ENCODE measurements at places on chromosomes 4 and X. TPM values are rescaled to one million over a fixed set of nuclear protein-coding genes. Genes with fewer than 3 reads are reported as not detected.
A peak's percentile ranks its signal among the peaks of the same experiment; 100 is the strongest.

DNA sequence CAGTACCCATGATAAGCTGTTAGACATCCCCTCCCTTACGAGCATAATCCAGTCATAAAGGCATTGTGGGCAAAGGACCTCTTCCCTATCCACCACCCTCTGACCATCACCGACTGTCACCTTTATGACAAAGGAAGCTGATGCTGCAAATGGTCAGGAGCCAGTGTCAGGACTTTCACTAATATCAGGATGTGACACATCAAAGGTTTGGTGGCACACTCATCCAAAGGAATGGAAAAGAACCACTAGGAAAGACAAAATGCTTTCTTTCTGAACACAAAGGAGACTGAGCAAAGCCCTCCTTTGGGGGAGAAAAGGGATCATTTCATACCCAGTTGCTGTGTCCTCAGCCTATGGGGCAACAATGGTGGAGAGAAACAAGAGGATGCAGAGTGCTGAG lies 66.9 kb upstream of the PROM1 start:
- DNase-seq = no peak

DNA sequence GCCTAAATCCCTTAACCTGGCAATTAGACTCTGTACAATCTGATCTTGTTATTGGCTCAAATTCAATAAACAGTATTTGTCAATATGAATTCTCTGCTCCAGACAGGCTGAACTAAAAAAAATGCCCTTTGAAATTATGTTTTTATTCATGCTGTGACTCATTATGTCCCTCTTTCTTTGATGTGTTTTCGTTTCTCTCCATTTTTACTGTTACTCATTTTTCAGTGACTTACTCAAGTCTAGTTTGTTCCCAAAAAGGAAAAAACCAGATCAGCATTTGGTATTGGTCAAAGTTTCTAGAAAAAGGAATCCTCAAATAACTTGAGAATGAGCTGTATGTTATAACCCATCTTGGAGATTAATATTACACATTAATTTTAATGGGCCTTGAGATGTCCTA lies 40.4 kb downstream of the UNC5C start:
- no peak for DNase-seq

Gene CPLX1
- total RNA-seq = 1.5 TPM

Gene LAS1L
- 42.1 TPM for total RNA-seq

- no peak for DNase-seq
Observed at GRCh38 chrX:50103176-50103575, 97.6 kb downstream of the AKAP4 start.

Gene TMEM35A
- not detected for total RNA-seq

GRCh38 chr4:16199093-16199492 lies 27.2 kb downstream of the TAPT1 start:
- DNase-seq = no peak

- DNase-seq = no peak
Observed at GRCh38 chr4:94333866-94334265, 8.8 kb downstream of the HPGDS start.

- no peak for DNase-seq
Observed at GRCh38 chr4:113697429-113697828, 64.1 kb downstream of the CAMK2D start.

- DNase-seq = no peak
Observed at GRCh38 chr4:37220685-37221084, 23.9 kb upstream of the NWD2 start.

- no peak for DNase-seq
Observed at GRCh38 chr4:33296876-33297455, 2576.8 kb downstream of the PCDH7 start.

GRCh38 chrX:71629467-71629866 lies 11.2 kb upstream of the CXCR3 start:
- no peak for DNase-seq

- no peak for DNase-seq
Observed at GRCh38 chrX:126064901-126065541, 101.1 kb downstream of the DCAF12L2 start.

- no peak for DNase-seq
Observed at GRCh38 chrX:53125506-53125905, 31.6 kb downstream of the KANTR start.

- DNase-seq = no peak
Observed at GRCh38 chr4:185535612-185536410, 504 bp upstream of the PDLIM3 start.

GRCh38 chrX:78384486-78384885 lies 57.1 kb upstream of the CYSLTR1 start:
- DNase-seq = no peak

DNA sequence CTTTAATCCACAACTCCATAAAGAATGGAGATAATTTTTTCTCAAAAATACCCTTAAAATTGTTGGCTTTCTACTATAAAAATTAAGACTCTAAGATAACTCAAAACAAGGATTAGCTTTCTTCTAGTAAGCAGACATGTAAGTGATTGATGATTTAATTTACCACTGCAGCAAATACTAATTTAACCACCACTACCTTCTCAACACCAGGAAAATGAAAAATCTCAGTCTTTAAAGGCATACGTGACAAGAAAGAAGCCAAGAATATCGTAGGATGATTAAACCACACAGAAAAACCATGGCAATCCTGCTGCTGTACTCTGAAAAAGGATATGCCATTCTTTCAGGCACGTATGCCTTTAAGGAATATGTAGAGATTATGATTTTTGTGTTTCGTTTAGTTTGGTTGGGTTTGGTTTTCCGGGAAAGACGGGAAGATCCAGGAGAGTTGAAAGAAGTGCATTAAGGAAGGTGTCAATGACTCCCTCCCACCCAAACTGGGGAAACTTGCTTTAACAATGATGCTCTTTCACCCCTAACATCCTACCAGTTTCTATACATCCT lies 881 bp downstream of the LRCH2 start:
- no peak for DNase-seq

Gene RAP1GDS1
- total RNA-seq = 37.0 TPM

- DNase-seq = no peak
Observed at GRCh38 chr4:6751611-6752485, 30.7 kb upstream of the KIAA0232 start.

Gene LINC00632
- 2.4 TPM for total RNA-seq

DNA sequence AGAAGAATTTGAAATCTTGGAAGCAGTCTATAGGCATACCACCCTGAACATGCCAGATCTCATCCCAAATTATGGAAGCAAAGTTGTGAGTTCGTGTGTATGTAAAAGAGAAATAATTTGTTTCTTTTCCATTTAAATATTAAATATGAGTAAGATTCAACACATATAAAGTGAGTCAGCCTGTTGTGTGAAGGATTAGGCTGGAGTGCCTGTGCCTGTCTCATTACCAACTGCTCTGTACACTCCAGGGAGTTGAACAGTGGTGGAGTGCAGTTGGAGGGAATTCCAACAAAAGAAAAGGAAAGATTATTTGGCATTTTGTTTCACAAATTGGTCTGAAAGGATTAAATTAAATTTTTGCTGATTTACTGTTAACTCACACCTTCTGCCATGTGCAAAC lies 435.6 kb downstream of the FAT4 start:
- DNase-seq = no peak

Gene KCNE5
- total RNA-seq = 0.24 TPM

DNA sequence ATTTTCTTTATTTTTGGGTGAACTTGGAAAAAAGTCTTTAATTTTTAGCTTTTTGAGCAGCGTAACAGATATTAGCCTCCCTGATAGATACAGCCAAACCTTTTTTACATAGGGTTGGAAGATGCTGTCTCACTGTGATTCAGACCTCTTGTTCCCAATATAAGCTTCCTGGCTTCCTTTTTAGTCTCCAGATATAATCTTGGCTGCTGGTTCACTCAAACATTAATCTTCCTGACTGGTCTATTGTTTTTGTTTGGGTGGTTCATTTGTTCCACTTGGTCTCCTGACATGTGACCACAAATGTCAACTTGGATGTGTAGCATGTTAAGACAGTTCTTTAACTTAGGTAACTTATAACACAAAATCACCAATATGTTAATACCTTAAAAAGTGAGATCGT lies 23.0 kb downstream of the RPA4 start:
- no peak for DNase-seq

DNA sequence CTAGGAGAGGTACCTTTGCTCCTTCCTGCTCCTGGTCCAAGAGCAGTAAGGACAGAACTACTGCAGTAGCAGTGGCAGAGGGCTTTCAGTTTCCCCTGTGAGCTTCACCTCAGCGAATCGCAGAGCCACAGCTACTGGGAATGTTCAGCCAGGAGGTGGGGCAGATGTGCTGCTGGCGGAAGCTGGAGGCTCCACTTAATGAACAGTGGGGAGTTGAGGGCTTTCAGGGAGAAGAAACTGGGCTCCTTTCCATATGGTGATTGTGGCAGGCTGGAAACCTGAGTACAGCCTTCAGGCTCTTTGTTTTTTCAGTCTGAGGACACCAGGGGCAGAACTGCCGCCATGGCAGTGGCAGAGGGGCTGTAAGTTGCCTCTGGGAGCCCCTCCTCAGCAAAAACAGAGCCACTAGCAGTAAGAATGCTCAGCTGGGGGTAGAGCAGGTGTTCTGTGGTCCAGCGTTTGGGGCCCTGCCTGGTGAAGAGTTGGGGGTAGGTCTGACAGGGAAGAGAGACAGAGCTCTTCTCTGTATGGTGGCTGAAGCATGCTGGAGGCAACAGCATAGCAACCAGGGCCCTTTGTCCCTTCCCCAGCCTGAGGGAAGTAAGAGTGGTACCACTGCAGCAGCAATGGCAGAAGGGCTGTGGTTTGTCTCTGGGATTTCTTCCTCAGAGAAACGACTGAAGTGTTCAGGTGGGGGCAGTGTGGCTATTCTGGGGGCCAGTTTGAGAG lies 106.0 kb upstream of the GRXCR1 start:
- no peak for DNase-seq

- no peak for DNase-seq
Observed at GRCh38 chrX:86349115-86349514, 200.9 kb downstream of the DACH2 start.

GRCh38 chrX:56618323-56618722 lies 54.9 kb downstream of the UBQLN2 start:
- DNase-seq = no peak

DNA sequence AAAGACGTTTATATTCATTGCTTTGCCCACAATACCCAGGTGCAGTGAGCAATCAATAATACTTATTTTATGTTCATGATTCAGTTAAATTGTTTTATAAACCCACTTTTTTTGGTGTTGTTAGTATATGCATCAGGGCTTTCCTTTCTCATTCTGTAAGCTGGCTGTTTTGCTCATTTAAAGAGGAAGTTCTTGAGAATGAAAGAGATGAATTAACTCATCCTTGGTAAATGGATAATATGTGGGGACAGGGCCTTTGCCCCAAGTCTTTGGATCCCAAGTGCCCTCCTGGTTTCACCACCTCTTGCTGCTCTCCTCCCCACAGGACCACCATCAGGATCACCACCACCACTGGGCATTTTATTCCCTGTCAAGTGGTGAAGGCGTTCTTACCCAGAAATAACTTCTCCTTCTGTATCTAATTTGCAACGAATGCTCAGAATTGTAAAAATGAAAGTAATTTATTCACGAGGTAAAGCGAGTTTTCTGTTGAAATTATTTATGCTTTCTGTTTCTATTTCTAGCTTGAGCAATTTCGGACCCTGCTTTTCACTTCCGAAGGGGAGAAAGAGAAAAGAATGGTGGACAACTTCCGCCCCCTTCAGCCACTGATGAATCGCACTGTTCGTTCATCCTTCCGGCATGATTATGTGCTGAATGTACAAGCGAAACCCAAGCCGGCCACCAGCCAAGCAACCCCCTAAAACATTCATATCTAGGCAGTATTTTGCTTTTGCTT lies 8.2 kb upstream of the ZRSR2 start:
- no peak for DNase-seq

DNA sequence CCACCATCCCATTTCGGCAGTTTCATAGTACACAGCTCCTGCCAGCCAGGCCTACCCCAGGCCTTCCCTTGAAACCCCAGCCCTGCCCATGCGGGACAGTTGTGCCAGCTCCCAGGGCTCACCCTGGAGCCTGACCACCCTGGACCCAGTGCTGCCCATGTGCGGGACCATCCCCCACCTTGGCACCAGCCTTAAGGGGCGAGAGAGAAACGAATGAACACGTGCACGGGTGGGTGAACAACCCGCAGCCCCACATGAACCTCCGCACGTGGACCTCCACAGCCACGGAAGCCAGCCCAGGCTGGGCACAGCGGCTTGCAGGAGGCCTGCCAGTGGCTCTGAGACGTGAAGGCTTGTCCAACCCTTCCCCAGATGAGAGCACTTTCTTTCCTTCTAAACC lies 76.0 kb upstream of the MXD4 start:
- no peak for DNase-seq

DNA sequence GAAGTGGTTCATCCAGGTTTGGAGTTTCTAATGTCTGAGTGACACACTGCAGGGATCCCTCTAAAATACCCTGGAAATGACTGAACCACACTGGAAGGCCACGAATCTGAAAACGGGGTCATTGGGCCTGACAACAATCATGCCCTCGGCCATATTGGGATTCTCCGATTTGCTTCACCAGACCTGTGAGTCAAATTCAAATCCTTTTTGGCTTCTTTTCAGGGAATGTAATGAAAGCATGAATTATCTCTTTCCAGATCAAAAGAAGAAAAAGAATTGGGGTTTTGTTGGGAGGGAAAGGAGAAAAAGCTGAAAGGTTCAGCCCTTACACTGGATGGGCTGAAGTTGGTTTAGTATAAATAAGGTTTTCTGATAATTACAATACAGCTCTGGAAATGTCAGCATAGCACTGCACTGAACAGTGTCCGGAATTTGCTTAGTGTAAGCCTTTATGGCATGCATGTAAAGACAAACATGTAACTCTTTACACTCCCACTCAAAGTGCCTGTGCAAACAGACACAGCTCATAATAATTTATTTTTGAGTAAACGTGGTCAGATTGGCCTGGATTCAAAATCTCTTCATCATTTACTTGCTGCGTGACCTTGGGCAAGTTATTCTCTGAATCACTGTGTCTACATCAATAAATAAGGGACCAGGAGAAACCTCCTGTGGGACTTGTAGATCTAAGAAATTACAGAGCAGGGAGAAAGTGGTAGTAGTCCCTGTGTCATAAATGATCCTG lies 21.4 kb downstream of the CT47C1 start:
- no peak for DNase-seq

Gene TDO2
- total RNA-seq = not detected

- no peak for DNase-seq
Observed at GRCh38 chr4:135775909-135776308, 1574.3 kb upstream of the PABPC4L start.

GRCh38 chrX:15686818-15687685 lies 22.4 kb upstream of the CLTRN start:
- peak; percentile 78 for DNase-seq

DNA sequence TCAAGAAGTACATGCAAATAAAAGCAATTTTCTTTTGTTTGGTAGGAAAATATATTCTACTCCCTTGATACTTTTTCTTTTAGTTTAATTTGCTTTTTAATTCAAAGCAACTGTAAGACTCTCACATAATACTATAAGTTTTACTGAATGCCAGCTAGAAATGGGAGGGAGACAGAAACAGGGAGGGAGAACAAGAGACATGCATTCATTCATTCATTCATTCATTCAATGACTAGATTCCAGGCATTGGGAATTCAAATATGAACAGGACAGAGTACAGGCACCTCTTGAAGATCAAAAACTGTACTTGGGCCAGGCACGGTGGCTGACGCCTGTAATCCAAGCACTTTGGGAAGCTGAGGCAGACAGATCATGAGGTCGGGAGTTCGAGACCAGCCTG lies 85.6 kb downstream of the THOC2 start:
- DNase-seq = no peak

Data from naive thymus-derived CD4-positive, alpha-beta T cell (primary cell).